Left lobe of liver (tissue), 2 donors: ENCODE measurements at places on chromosomes 12 and 14. TPM values are rescaled to one million over a fixed set of nuclear protein-coding genes. Genes with fewer than 3 reads are reported as not detected.

ANO4 gene
- total RNA-seq: 0.35 TPM

CD163 gene
- total RNA-seq: 52.2 TPM

RNASE3 gene
- total RNA-seq: not detected

KLRF1 gene
- not detected for total RNA-seq

FGF6 gene
- total RNA-seq: not detected

NABP2 gene
- 16.0 TPM for total RNA-seq

TMEM132D gene
- not detected for total RNA-seq
